Stimulated activated CD4-positive, alpha-beta T cell treated with anti-CD3 and anti-CD28 coated beads, TNF-alpha, amount 100 ng/mL, for 4 hours (primary cell): ENCODE measurements at places on chromosomes 6 and 20.

DNA sequence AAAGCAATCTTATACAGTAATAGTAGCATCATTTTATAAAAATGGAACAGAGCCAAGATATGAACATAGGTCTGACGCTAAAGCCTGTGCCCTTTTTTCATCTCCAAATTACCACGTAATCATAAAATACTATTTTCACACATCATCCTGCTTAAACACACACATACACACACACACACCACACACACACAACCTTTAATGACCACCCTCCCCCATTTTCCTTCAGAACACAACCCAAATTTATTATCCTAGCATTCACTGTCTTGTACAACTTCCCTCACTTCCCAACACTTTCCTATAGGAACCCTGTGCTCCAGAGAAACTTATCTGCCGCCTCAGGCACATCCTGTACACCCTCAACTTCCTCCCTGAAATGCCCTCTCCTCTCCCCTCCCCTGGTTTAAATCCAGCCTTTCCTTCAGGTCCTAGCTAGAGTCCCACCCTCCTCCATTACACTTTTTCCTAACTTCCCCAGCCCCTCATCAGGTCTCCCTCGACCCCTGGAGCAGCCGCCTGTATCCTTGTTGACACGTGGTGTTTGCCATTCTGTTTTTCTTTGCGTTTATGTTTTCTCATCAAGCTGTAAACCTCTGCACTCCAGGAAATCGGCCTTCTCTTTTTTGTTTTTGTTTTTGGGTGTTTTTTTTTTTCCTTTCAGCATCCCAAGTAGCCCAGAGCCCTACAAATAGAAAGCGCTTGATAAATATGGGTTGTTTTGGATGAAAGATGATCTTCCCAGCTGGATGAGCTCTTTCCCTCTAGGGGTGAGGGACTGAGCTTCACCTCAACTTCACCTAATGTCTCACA, 968 bp upstream of the MMP24 start:
- no peak for DNase-seq

- DNase-seq, result no peak
Measured at GRCh38 chr6:13668291-13668928, 43.2 kb downstream of the RANBP9 start.

GRCh38 chr6:56682635-56683034, 39.9 kb upstream of the DST start:
- no peak for DNase-seq

GRCh38 chr6:168865-169455, 123.3 kb upstream of the DUSP22 start:
- no peak for DNase-seq

DNA sequence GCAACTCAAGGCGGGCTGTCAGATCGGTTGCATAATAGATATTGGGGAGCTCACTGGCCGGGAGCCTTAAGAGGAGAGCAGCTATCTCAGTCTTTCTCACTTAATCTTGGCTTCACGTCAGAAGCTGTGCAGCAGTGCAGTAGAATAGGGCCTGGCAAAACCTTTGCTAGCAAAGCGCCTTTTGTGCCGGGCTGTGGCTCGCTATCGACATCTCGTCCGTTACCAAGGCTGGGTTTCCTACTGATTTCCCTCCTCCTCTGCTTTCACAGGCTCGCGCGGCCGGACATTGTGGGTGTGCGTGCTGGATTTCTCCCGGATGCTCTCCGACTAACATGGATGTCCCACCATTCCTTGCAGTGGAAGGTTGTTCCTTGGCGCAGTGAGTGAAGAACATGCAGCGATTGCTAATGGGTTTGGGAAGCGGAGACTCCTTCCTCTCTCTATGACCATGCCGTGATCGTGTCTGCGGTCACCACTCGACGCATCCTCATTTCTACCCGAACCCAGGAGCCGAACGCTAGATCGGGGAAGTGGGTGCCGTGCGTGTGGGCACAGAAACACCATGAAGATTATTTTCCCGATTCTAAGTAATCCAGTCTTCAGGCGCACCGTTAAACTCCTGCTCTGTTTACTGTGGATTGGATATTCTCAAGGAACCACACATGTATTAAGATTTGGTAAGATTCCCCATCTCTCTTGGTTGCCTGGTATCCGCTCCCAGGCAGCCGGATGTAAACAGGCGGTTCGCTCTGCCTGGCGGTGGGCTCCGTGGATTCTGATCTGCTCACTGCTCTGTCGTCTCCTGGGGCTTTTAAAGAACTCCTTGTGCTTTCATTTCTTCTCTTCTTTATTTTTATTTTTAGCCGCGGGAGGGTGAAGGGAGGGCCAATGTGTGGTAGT, 5.5 kb downstream of the GRIK2 start:
- no peak for DNase-seq

DNA sequence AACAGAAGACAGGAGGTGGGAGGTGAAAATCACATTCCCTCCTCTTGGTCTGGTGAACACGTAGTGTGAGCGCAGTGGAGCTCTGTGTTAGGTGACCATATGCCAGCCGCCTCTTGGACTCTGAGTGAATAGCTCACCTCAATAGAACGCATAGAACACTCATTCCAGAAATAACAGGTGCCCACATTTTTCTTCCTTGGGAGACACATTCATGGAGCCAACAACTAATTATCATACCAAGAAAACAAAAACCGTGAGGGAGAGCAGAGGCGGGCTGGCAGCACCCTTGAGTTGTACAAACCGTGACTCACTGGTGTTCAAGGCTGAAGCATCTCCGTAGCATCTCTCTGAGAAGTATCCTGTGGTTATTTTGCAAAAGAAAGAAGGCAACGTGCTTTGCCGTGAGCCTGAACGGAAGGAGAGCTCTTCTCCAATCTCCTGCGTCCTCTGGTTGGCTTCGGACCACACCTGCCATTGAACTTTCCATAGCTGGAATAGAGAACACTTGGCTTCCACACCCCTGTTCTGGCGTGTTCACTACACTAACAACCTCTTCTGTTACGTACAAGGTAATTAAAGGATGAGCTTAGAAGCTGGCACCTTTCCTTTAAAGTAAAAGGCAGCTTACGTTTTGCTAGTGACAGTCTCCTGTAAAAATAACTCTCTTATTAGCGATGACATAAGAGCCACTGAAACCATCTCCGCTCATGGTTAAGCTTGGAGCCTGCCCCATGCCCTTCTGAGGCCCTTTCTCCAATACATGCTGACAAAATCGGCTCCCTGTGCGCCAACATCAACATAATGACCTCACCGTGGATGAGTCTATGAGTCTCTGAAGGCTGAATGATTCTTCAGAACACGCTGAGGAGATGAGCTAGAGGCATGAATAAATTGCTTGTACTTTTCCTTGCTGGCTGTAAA, 30.2 kb upstream of the SGK1 start:
- DNase-seq, result no peak

- no peak for DNase-seq
Measured at GRCh38 chr20:61562897-61563504, 310.9 kb downstream of the CDH4 start.

DNA sequence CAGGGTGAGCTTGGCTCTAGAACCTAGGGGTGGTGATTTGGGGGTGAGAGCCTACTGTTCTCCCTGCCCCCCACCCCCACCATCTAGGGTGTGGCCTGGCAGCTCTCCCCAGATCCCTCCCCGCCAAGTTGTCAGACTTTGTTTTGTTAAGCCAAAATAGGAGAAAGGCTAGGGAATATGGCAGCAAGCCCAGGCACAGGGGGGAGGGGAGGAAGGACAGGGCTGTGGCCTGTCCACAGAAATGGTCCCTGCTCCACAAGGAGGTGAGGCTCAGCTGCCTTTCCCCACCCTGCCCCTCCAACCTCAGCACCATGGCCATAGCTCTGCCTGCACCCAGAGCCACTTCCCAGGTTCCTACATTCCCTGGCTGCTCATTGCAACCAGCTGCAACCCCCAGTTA, 17.2 kb downstream of the SCUBE3 start:
- no peak for DNase-seq

DNA sequence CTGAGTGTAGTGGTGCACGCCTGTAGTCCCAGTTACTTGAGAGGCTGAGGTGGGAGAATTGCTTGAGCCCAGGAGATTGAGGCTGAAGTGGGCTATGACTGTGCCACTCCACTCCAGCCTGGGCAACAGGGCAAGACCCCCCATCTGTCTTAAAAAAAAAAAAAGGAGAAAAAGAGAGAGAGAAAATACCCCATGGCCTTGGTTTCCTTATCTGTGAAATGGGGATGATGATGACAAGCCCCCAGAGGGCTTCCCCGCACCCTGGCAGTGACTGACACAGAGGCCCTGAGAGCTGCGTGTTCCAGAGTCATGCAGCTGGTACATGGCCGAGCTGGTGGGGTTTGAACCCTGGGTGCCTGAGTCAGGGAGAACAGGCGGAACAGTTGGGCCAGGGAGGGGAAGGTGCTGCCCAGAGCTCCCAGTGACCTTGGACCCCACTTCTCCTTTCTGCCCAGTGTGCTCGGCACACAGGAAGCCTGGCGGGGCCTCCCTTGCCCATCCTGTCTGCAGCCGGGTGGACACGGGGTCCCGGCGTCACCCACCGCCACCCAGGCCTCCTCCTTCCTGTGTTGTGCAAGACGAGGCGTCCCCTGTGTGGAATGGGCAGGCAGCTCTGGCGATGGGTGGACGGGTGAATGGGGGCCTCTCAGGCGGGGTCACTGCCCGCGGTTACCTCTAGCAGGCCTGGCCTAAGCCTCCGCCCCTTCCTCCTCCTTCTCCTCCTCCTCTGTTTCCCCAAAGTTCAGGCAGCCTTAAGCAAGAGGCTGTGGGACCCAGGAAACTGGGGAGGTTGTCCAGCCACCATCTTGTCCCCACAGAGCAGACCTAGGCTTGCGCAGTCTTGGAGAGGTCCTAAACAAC, 84.2 kb downstream of the CEBPB start:
- no peak for DNase-seq

GRCh38 chr6:129510950-129511349, 199.0 kb downstream of the ARHGAP18 start:
- DNase-seq, result no peak

- no peak for DNase-seq
Measured at GRCh38 chr6:100980949-100981348, 99.8 kb upstream of the ASCC3 start.

DNA sequence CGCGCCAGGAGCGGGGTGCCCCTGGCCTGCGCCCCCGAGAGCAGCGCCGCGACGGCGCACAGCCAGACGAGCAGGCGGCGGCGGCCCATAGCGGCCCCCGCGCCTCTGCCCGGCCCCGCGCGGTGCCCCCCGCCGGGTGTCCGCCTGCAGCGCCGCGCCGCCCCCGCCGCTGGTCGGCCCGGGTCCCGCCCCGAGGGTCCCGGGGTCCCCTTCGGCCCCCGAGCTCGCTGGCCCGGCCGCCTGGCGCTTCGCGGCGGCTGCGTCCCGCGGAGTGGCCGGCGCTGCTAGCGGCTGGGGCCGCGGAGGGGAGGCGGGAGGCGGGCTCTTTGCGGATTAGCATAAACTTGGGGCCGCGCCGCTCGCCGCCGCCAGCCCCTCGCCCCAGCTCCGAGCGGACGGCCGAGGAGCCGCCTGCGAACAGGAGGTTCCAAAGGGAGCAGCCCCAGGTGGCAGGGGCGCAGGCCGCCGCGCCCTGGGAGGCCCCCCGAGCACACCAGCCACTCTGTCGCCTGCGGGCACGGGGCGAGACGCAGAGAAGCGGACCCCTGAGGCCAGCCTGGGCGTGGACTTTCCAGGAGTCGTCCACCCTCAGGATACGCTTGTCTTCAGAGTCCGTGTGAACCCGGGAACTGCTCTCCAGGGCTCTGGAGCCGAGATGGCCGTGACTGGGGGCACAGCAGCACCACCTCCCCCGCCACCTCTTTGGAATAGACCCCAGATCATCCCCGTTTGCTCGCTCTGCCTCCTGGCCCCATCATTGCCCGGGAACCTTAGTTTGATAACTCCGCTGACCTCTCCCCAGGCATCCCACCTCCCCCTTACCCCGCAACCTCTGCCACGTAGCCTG, at the start of gene EMILIN3:
EMILIN3 (minus strand) TSS at position 273 of the 847 bp plus-strand sequence; CDS start at position 89, 184 bp downstream.
- no peak for DNase-seq

DNA sequence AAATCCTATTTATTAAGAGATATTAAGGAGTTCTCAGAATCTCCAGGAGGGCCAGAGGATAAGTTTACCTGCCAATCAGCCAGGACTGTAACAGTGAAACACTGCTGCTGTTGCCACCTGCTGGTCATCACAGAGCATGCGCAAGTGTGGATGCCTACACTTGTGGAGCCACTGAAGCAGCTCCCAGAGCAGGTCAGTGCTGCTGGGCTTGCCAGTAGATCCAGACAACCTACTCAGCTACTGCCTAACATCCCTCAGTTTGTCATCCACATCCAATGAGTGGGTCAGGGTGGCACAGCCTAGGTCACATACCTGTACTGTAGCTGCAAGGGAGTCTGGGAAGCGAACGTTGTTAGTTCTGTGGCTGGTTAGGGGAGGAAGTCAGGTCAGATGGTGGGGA, 18.3 kb upstream of the NHSL1 start:
- DNase-seq, result peak; percentile 26

- no peak for DNase-seq
Measured at GRCh38 chr6:23368557-23368956, 757.5 kb upstream of the NRSN1 start.

DNA sequence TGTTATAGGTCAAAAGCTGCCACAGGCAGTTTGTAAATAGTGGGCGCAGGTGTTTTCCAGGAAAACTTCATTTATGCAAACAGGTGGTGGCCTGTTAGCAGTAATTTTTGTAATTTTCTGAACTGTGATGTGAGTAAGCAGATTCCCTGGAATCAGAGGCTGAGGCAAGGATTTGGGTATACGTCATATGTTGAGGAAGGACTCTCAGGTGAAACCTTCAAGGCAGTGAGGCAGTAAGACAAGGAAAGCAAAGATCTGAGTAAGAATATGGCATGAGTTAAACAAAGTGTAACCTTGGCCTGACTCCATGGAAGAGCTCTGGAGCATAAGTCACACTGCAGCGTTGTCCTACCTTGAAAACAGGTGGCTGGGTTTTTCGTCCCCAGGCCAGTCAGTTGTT, 291.1 kb upstream of the BTBD3 start:
- DNase-seq, result no peak

DNA sequence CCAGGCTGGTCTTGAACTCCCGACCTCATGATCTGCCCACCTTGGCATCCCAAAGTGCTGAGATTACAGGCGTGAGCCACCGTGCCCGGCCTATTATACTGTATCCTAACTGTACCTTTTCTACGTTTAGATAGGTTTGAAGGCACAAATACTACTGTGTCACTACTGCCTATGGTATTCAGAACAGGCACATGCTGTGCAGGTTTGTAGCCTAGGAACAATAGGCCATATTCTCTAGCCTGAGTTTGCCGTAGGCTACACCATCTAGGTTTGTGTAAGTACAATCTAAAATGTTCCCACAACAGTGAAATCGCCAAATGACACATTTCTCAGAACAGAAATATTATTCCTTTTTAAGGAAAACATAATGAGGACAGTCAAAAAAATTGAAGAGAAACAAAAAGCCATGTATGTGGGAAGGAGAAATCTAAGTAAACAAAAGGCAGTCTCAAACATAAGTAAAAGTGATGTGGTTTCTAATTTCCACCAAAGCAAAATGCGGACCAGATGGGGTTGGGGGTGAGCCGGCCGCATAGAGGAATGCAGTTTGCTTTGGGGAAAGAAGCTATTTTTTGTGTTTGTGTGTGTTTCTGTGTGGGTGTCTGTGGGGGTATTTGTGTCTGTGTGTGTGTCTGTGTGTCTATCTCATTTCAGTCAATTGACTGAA, 192.6 kb upstream of the SALL4 start:
- no peak for DNase-seq

DNA sequence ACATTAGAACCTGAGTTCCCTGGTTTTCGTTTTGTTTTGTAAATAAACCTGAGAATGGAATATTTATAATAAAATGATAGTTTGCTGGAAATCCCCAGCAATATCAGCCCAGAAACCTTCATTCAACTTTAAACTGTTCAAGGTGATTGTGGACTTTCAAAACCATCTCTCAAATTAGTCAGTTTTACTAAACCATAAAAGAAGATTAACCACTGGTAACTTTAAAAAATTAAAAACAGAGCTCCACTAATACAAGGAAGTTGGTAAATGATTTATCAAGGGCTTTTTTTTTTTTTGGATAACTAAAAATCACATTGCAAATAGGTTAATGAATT, 10.0 kb downstream of the MBOAT1 start:
- no peak for DNase-seq

GRCh38 chr20:64090165-64090564, 6.0 kb upstream of the LKAAEAR1 start:
- no peak for DNase-seq
